ENCODE measurements at places on chromosomes 4 and X.

DNA sequence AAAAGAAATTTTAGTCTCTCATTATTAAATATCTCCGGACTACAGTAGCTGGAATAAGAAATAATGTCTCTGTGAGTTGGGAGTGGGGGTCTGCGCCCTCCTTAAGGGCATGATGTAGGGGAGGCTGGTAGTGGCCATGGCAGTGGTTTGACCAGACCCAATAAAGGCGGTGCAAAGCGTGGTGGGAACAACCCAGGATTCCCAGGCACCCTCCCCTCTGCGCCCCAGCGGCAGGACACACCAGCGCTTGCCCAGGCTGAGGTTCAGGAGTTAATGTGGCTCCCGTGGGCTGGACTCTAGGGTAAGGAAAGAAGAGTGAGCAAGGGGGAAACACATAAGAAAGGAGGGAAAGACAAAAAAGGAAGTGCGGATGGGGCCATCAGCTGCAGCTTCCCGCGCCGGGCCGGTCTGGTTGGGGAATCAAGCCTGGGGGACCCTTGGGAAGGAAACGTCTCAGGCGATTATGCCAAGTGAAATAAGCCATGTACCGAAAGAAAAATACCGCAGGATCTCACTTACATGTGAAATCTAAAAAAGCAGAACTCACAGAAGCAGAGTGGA lies 157.5 kb upstream of the SMIM31 start:
- DNase-seq, result no peak

- DNase-seq, result no peak
Measured at GRCh38 chr4:52641854-52642563, 17.1 kb downstream of the USP46 start.

DNA sequence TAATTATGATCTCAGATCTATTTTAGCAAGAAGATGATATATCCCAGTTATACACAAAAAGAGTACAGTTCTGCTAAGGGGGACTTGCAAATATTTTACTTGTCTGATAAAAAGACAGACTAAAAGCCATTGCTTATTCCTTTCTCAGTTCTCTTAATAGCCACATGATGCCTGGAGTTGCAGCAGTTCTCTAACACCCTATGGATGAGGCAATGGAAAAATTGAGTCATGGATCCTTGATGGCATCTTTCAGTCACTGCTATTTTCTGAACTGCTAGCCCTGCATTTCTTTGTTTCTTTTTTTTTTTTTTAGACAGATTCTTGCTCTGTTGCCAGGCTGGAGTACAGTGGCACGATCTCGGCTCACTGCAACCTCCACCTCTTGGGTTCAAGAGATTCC lies 1956.7 kb downstream of the C4orf33 start:
- no peak for DNase-seq

GRCh38 chr4:122765692-122766352 lies 33.3 kb downstream of the BBS12 start:
- DNase-seq, result no peak

DNA sequence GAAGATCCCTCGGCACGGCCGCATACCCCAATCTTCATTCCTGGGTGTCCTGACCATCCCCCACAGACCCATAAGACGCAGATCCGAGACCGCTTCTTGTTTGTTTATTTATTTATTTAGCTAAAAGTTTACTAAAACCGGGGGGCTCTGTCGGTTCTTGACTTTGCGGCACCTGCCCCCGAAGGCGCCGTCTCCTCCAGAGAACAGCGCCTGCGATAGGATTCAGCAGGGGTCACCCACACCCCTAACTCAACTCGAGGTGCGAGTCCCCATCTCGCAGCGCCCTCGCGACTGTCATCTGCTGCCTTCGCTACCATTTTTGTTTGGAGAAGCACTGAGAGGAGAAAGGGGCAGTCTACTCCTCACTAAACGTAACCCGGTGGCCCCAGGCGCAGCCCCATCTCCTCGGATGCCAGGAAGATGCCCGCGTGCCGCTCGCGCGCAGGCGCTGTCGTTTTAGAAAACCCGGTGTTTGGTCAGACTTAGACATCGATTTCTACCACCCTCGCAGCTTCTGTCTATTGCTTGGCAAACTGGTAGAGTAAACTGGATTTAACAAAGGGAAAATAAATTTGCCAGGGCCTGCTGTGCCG lies 18.9 kb upstream of the GPR101 start:
- DNase-seq, result no peak

- no peak for DNase-seq
Measured at GRCh38 chr4:1960170-1960825, 48.5 kb downstream of the NELFA start.

GRCh38 chr4:37602454-37603069 lies 83.6 kb downstream of the RELL1 start:
- no peak for DNase-seq

DNA sequence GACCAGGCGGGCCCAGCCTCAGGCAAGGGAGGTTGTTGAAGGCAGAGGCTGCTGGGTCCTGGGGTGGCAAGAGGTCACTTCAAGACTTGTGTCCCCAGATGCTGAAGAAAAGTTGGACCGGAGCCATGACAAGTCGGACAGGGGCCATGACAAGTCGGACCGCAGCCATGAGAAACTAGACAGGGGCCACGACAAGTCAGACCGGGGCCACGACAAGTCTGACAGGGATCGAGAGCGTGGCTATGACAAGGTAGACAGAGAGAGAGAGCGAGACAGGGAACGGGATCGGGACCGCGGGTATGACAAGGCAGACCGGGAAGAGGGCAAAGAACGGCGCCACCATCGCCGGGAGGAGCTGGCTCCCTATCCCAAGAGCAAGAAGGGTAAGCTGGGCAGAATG lies 4.4 kb downstream of the PQBP1 start:
- no peak for DNase-seq

- peak; percentile 79 for DNase-seq
Measured at GRCh38 chr4:95129821-95130311, 372.1 kb downstream of the BMPR1B start.

GRCh38 chr4:128335541-128335940 lies 47.9 kb upstream of the PGRMC2 start:
- no peak for DNase-seq

- DNase-seq, result no peak
Measured at GRCh38 chr4:93561842-93562241, 266.7 kb upstream of the ATOH1 start.

- DNase-seq, result no peak
Measured at GRCh38 chrX:127570276-127570675, 481.9 kb downstream of the ACTRT1 start.

GRCh38 chr4:113445286-113445685 lies 316.3 kb downstream of the CAMK2D start:
- no peak for DNase-seq

All from HT-29 (cell line).